Stimulated activated CD4-positive, alpha-beta T cell treated with anti-CD3 and anti-CD28 coated beads, Interleukin-15, amount 100 ng/mL, for 1 hour (primary cell): ENCODE measurements at places on chromosomes 5 and 9.

- no peak for DNase-seq
Observed at GRCh38 chr5:124645396-124645795, 101.0 kb downstream of the ZNF608 start.

GRCh38 chr5:138833726-138834480 lies 41.2 kb downstream of the LRRTM2 start:
- no peak for DNase-seq

- DNase-seq: no peak
Observed at GRCh38 chr9:126357074-126357473, 30.4 kb downstream of the MVB12B start.

DNA sequence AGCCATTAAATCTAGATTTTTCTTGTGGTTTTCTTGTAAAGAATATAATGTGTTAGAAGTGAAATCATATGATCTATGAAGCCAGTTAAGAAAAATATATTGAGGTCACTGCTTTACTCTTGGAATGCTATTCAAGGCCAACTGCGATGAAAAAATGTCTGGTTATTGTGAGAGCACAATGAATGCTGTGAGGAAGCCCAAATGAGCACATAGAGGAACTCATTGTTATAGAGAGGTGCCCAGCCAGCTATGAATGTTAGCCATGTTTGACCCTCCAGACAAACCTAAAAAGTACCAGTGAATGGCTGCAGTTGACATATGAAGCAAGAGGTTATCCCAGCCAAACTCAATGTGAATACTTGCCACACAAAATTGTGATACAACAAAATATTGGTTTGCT lies 359.8 kb upstream of the FAM174A start:
- DNase-seq: no peak

GRCh38 chr5:15255576-15255975 lies 244.4 kb upstream of the FBXL7 start:
- DNase-seq: no peak
